ENCODE measurements at places on chromosomes 1 and 21. TPM values are rescaled to one million over a fixed set of nuclear protein-coding genes. Genes with fewer than 3 reads are reported as not detected.

DNA sequence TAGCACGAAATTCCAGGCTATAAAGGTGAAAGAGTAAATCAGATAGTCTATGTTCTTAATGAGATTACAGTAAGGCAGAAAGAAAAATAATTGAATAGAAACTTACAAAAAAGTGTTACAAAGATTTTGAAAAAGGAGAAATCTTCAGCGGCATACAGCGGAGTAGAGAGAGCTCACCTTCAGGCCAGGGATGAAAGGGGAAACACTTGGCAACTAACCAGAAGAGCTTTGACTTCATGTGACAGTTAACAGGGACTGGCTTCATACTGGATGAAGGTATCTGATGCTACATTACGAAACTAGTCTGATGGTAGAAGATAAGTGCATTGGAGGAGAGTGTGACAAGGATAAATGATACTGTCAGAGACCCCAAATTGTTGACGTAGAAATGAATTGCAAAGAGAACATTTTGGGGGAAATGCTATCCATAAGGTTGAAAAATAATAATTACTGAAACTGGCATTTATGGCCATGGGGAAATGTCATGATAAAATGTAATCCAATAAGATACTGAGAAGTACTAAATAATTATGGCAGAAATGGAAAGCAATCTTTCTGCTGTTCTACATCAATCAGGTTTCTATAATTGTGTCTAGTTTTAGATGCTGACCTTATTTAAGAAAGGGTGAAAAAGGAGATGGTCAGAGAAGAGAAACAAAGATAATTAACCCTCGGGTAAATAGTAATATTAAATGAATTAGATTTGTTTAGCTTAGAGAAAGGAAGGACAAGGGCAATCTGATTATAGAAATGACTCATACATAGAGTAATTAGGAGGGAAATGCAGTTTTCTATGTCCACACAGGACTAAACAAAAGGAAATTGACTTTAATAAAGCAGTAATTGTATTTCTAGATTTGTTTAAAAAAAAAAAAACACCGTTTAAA, 808.7 kb downstream of the NCAM2 start:
- DNase-seq, result no peak

DNA sequence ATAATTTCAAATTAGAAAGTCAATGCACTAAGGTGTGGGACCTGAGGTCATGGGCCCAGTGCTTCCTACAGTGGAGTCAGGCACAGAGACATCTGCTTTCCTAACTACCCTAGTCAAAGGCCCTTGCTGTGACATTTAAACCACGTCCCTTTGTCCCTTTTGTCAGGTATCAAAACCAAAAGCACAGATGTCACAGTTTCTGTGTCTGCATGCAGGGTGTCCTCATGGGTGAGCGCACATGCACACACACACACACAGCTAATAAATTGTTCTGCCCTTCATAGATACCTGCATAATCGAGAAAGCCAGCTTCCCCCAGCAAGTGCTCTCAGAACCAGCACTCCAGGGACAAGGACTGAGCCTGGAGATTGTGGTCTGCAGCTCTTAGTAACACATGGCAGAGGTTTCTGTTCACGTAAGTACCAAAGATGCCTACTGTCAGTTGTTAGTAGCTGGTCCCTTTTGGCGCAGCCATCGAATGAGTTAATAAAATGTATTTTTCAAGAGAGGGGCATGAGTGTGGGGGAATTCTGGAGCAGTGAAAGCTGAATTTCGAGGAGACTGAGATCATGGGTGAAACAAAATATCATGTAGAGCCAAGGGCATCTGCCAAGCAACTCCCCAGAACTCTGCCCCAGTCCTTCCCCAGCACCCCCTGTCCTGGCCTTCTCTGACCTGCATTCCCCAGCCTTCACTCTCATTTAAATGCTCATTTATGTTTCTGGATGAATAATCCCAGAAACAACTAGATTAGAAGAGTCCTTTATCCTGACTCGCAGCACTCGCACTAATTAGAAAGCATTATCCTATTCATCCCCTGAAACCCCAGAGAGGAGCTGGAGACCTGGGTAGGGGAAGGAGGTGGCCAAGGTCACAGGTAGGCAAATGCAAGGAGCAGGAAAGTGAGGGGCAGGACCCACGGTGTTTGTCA, 25.5 kb downstream of the TNR start:
- no peak for DNase-seq

DNA sequence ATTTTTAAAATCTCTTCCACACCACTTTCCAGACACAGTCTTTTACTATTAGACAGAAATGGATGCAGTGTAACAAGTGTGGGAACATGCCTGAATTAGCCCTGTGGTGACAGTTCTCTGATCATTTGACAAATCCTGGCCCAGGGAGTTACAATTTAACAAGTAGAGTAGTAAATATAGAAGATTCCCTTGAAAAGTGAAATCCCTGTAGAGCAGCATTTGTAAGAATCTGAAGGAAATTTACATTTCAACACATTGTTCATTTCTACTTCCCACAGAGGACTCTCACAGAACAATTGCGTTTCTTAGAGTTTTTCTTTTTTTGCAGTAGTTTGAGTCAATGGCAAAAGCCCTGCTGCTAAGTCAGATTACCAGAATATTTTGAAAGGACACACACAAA, 458.3 kb upstream of the BRINP3 start:
- no peak for DNase-seq

GRCh38 chr1:203492748-203493130, 1.2 kb upstream of the OPTC start:
- DNase-seq, result peak; percentile 66

The TAS1R1 gene
- total RNA-seq, result not detected

DNA sequence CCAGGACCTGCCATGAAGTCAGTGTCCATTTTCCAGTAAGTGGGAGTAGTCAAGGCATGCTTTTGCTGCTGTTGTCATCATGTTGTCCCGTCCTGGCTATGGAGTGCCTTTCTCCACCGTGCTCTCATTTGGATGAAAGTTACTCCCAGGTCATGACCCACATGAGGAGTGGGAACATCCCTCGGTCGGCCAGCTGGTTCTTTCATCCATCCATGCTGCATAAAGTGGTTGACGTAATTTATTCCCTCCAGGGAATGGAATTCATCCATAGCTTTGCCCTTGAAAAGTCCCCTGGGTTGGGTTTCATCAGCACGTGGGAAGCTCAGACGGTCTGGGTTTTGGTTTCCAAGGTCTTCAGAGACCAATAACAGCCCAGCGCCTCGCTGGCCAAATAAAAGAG, 11.6 kb downstream of the PLA2G2A start:
- DNase-seq, result no peak

DNA sequence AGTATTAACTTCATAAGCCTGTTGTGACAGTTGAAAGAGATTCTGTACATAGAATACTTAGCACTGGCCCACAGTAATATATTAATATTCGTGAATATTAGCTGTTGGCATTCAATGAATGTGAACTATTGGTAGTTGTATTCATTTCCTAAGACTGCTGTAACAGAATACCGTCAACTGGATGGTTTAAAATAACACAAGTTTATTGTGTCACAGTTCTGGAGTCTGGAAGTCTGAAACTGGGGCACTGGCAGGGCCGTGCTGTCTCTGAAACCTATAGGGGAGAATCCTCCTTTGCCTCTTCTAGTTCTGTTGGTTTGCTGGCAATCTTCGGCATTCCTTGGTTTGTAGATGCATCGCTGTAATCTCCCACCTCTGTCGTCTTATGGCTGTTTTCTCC, 47.5 kb downstream of the OLFML3 start:
- no peak for DNase-seq

The C1orf185 gene
- total RNA-seq, result not detected

The S100A16 gene
- total RNA-seq, result 18.1 TPM
